ENCODE measurements at places on chromosomes 4 and X.

- no peak for DNase-seq
Measured at GRCh38 chr4:124202099-124202498, 510.4 kb downstream of the ANKRD50 start.

DNA sequence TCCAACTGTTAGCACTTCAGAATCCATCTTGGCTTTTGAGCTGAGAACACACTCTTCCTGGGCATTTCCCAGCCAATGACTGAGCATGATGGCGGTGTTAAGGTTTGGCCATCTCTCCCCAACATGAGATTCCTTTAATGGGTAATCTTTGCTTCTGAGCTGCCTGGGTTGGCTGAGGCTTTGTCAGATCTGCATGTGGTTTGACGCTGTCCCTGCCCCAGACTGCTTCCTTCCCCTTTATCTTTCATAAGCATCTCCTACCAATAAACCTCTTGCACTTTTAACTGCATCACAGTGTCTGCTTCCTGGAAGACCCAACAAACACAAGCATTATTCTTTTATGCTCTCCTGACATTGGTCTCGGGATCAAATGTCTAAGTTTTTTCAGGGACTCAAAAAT lies 31.5 kb upstream of the DIPK2B start:
- DNase-seq, result no peak

- DNase-seq, result no peak
Measured at GRCh38 chr4:153232768-153233167, 28.5 kb downstream of the TRIM2 start.

DNA sequence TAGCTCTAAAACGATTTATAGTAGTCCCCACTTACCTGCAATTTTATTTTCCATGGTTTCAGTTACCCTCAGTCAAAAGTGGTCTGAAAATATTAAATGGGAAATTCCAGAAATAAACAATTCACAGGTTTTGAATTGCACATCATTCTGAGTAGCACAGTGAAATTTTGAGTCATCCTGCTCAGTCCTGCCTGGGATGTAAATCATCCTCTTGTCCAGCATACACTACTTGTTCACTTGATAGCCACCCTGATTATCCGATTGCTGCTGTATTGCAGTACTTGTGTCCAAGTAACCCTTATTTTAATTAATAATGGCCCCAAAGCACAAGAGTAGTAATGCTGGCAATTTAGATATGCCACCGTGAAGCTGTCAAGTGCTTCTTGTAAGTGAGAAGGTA lies 23.5 kb upstream of the BDH2 start:
- no peak for DNase-seq

GRCh38 chr4:90317785-90318184 lies 190.6 kb downstream of the CCSER1 start:
- DNase-seq, result no peak

All from stimulated activated CD8-positive, alpha-beta memory T cell treated with anti-CD3 and anti-CD28 coated beads, Interleukin-7, amount 100 ng/mL, for 1 hour (primary cell).